ENCODE measurements at places on chromosomes 3 and 15.

DNA sequence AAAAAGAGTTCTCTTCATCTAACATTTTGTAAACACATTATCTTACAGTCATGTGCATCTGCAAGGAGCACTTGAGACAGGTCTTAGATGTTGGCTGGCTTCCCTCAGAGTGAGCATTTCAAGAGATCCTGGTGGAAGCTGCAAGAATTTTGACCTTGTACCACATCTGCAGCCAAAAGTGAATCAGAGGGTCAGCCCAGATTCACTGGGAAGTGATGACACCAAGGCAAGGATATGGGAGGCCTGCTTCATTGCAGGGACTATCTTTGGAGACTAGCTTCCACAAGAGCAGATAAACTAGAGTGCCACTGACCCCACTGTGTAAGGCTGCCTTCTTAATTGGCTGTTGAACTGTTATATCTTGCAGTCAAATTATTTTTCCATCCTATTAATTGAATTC lies 21.3 kb upstream of the GADL1 start:
- DNase-seq: no peak

GRCh38 chr3:129723558-129724324 lies 117.3 kb upstream of the PLXND1 start:
- DNase-seq: no peak

DNA sequence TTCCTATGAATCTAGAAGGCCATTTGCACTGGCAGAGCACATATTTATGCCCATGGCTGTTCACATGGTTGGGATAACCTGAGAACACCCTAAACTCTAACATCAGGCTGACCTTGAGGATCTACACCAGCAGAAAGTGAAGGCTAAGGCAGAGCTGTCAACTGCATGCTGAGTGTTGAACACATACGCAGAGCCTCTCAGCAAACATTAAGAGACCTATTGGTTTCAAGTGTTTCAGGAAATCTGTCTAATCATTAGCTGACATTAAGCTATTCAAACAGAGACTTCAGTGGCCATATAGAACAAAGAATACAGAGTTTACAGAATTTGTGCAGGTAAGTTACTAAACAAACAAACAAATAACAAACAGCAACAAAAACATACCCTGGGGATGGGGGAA lies 16.1 kb upstream of the SEC61A1 start:
- no peak for DNase-seq

DNA sequence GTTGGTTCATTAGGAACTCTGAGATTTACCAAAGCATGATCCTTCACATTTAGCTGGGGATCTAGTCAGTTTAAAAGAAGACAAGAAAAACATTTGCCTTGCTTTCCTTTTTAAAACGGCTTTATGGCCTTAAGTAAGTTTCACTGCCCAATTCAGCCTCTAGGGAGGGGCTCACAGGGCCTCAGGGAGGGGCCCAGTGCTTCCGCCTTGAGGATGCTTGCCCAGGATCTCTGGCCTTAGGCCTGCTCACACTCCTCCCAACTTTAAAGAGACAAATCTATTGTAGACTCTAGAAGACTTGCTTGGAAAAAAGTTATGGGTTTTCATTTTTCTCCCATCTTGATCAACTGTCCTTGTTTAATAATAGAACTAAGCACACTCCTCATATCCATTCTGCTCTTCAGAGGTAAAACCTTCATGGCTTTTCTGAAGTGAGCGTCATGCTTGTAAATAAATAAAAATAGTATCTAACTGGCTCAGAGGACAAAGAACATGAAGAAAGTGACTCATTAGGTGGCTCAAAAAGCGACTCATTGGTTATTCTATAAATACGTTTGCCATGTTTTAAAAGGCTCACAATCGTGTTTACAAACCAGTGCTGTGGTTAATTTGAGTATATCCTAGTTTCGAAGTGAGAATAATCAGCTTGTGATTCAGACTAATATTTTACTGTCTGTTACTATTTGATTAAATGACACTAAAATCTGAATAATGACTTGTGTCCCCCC lies 13.7 kb downstream of the PDHB start:
- no peak for DNase-seq

DNA sequence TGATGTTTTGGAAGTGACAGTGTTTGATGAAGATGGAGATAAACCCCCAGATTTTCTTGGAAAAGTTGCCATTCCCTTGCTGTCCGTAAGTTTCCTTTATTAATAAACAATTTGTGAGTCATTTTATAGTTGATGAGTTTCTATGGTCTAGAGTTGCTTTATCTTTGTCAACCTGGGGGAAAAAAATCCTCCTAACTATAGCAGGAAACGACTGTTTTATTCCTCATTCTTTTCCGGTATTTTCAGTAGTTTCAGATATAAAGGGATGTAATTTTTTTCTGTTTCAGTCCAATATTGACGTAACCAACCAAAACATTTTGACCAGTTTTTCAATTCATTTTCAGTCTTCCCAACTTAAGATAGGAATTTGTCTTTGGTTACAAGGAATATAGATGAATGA lies 154.1 kb downstream of the MCTP2 start:
- DNase-seq: no peak

- no peak for DNase-seq
Measured at GRCh38 chr15:91941871-91942658, 88.6 kb downstream of the SLCO3A1 start.

- no peak for DNase-seq
Measured at GRCh38 chr3:133540896-133541674, 32.4 kb upstream of the CDV3 start.

DNA sequence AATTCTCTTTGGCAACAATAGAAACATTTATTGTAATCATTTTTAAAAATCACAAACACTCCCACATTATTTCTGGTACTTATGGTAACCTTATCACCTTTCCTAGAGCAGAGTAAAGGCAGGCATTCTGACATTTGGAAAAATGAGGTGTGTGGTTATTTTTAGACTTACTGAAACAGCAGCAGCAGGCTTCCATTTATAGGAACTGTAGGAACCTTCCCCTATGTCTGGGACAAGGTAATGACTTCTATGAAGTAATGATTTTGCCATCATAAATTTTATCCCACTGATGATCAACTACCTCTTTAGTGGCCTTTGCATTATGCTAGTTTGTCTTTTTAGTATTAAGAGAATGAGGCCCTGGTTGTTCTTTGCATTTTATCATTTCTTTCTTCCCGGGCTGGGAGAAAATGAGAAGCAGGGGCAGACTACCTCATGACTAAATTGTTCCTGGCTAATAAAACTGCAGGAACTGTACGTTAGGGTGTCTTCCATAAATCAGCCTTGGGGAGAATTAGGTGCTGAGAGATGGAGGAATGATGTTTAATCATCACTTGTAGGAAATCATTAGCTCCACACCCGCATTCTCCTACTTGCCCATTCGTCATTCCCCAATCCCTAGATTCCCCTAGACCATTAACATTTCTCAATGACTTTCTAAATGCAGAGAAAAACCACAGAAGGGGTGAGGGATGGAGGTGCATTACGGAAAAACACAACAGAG lies 680.3 kb downstream of the AGBL1 start:
- no peak for DNase-seq

GRCh38 chr15:57485869-57486268 lies 105.8 kb upstream of the MYZAP start:
- no peak for DNase-seq

- DNase-seq: no peak
Measured at GRCh38 chr3:111785034-111785433, 74.0 kb upstream of the PHLDB2 start.

DNA sequence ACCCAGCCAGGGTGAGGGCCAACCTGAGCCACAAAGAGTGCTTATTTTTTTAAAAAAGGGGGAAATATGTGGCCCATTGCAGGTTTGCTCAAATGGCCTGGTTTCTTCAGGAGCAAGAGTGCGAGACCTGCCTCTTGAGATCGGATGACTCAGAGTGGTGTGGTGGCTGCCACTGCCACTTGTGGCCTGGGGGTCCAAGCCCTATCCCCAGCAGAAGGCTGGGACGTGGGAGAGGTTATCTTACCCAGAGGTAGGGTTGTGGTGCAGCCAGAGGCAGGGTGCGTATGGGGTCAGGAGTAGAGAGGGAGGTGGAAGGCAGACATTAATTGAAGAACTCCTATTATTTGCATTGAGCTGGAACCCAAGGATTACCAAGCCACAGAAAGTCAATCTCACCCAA lies 83.2 kb upstream of the SMAD3 start:
- no peak for DNase-seq

- DNase-seq: no peak
Measured at GRCh38 chr3:66497985-66498671, 2.7 kb downstream of the LRIG1 start.

DNA sequence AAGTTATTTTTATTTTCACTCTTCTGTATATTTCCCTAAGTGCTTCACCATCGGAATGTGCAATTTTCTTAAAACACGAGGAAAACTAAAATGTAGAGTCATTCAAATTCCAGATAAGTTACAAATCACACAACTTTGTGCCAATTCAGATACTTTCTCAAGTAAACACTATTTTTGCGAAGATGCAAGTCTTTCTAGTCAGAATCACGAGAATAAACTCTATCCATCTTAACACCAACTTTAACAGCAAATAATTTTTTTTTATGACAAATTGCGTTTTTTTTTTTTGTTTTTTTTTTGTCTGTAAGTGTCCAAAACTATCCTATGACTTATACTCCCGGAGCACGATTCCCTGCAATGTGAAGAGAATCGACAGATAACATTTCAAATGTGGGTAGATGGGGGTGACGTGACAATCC lies 1.3 kb downstream of the STAG1 start:
- no peak for DNase-seq

DNA sequence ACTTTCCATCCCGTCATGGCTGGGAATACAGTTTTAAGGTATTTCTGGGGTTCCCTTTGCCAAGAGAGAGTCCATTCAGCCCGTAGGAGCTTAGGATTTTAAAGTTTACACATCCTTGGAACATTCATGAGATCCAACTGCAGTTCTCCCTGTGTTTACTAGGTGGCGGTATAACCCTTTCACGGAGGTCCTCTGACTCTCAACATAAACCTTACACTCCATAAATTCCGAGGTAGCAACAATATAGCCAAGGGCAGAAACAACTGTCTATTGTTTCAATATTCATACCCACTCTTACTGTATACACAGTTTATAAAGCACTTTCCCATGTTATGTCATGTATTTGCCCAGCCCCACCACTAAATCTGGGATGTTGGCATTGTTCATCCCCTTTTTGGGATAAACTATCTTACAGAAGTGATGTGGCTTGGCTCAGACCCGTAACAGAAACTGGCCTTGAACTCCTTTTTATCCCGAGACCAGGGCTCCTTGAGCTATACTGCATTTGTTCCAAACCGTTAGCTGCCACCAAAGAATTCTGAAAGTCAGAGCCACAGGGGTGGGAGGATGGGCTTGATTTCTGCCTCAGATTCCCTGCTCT lies 69.2 kb upstream of the COL6A5 start:
- DNase-seq: no peak

DNA sequence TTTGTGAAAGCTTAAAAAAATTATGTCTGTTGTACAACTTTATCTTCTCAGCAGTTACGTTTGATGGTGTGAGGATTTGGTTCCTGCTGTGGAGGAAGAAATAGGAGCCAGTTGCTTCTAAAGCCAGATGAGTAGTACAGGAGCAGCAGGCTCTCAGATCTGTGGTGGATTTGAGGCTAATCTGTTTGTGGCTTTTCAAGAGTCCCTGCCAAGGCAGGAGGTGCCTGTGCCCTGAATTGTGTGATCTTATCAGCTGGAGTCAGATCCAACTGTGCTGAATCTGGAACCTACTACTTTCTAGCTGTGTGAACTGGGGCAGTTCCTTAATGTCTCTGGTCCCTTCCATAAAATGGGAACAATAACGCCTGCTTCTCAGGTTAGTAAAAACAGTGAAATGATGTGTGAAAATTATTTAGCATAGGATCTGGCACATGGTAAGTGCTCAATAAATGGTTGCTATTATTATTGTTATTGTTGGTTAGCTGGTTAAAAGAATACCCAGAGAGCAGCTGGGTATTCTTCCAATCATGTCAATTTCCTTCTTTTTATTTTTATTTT lies 7.7 kb downstream of the CLDN11 start:
- no peak for DNase-seq

DNA sequence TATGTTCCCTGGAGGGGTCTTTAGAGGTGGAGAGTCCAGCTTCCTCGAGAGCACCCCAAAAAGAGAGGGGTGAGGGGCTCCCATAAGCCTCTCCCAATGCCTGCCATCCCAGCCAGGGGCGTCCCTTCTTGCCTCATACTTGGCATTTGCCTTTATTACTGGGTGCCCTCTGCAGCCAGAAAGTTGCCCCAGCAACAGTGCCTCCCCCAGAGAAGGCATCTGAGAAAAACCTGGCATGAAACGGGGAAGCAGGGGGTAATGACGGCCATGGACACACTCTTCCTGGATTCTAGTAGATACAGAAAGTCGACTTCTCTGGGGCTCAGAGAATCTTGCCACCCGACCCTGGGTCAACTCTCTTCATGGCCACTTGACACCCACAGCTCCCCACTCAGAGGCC lies 90.1 kb downstream of the PCSK6 start:
- DNase-seq: no peak

DNA sequence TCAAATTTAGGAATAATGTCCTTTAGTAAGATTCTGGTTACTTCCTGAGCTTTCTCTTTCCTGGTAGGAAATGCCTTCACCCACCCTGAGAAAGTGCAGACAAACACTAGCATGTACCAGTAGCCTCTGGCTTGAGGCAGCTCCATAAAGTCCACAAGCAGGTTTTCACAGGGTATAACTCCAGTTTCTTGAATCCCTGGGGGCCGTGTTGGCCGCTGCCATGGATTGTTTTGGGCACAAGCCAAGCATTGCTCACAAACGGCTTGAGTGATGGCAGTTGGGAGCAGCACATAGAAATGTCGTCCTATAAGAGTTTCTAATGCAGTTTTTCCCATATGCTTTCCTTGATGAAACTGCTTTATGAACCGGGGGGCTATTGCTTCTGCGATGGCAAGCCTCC lies 164.1 kb downstream of the STXBP5L start:
- DNase-seq: no peak

DNA sequence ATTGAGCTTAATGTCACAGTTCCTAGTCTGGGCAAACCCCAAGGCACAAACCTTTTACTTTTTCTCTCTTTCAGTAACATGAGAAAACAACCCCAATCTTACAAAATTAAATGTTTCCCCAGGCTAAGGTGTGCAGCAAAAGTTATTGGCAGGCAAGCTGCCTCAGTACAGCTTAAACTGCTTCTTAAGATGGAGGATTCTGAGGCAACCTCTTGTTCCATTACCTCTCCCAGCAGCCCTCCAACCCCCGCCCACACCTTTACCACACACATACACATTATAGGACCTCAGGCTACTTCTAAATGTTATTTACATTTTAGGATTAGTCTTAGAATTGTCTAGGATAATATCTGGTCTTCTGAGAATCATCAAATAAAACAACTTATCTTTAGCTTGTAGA lies 22.3 kb upstream of the CBLB start:
- no peak for DNase-seq

DNA sequence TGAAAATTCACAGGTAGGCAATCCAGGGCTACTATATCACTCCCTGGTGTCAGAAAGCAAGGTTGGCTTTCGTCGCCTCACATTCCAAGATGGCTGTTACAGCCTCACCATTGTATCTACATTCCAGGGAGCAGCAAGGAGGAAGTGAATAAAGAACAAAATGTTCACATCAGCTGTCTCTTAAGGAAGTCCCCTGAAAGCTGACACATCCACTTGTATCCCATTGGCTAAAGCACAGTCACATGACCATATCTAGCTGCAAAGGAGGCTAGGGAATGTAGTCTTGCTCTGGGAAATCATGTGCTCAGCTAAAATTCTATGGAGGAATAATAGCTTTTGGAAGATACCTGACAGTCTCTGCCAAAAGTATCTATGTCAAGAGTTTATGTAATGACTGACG lies 12.8 kb upstream of the GATA2 start:
- no peak for DNase-seq
